ENCODE measurements at places on chromosomes 1 and 21.
A peak's percentile ranks its signal among the peaks of the same experiment; 100 is the strongest.

- DNase-seq = no peak
Measured at GRCh38 chr1:171748651-171749050, 6.8 kb upstream of the VAMP4 start.

DNA sequence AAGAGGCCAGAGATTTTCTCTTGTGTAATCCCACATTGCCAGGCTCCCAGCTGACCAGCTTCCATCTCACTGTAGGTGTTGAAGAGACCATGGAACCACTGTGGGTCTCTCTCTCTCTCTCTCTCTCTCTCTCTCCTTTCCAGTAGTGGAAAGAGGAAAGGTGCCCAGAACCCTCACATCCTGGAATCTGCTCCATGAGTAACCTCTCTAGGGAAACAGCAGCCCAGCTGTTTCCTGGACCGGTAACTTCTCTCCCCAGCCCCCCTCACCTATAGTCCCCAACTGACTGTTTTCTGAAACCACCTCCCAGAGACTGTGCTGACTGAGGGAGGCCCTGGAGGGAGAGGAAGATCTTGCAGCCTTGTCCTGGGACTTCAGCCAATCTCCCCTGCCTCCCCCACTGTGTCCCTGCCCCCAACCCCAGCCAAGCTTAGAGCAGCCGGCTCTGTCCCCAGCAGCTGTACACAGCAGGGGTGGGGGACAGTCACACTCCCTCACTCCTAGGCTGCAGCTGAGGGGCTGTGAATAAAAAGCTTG is 20.6 kb upstream of the SLC45A3 start:
- DNase-seq = no peak

- no peak for DNase-seq
Measured at GRCh38 chr1:213887842-213888241, 99.9 kb upstream of the PROX1 start.

- no peak for DNase-seq
Measured at GRCh38 chr1:185595835-185596667, 138.1 kb upstream of the HMCN1 start.

GRCh38 chr1:205599669-205600042 is 32.2 kb downstream of the ELK4 start:
- no peak for DNase-seq

- DNase-seq = no peak
Measured at GRCh38 chr1:114034567-114035303, 55.5 kb downstream of the OLFML3 start.

DNA sequence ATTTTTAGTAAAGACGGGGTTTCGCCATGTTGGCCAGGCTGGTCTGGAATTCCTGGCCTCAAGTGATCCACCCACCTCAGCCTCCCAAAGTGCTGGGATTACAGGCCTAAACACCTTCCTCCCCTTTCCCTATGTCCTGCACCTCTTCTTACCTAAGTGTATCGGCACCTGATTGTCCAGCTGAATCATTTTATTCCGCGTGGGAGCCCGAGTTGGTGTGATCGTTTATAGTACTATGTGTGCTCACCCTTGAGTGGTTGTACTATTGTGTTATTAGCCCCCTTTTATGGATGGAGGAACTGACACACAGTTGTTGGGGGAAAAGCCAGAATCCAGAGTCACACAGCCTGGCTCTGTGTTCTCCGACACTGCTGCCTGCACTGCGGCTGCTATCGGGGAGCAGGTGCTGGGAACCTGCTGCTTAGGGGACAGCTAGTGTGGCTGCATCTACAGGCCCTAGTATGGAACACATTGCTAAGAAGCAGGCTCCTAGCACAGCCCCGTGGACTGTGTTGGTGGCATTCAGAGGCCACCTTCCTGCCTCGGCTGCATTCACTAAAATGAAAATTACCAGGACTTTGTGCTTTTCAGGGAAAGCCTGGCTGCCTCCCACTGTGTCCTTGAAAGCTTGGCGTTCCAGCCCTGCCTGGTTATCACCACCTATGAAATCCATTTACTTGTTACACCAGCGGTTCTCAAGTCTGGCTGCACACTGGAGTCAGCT is 21.6 kb downstream of the ENO1 start:
- no peak for DNase-seq

- DNase-seq = peak; percentile 19
Measured at GRCh38 chr1:52402860-52403240, 1.4 kb downstream of the ORC1 start.

DNA sequence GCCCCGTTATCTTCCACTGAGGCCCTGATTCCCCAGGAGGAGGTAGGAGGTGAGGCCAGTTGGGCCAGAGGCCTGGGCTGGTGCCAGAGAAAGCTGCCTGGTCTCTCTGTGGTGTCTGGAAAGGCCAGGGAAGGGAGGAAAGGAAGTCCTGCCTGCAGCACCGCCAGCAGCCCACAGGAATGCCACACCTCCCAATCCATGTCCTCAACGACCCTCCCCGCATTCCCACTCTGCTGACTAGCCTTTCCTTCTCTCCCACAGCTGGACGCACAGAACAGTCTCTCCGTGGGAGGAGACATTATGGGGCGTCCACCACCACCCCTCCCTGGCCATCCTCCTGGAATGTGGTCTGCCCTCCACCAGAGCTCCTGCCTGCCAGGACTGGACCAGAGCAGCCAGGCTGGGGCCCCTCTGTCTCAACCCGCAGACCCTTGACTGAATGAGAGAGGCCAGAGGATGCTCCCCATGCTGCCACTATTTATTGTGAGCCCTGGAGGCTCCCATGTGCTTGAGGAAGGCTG is 18.0 kb downstream of the CSF1 start:
- DNase-seq = no peak

DNA sequence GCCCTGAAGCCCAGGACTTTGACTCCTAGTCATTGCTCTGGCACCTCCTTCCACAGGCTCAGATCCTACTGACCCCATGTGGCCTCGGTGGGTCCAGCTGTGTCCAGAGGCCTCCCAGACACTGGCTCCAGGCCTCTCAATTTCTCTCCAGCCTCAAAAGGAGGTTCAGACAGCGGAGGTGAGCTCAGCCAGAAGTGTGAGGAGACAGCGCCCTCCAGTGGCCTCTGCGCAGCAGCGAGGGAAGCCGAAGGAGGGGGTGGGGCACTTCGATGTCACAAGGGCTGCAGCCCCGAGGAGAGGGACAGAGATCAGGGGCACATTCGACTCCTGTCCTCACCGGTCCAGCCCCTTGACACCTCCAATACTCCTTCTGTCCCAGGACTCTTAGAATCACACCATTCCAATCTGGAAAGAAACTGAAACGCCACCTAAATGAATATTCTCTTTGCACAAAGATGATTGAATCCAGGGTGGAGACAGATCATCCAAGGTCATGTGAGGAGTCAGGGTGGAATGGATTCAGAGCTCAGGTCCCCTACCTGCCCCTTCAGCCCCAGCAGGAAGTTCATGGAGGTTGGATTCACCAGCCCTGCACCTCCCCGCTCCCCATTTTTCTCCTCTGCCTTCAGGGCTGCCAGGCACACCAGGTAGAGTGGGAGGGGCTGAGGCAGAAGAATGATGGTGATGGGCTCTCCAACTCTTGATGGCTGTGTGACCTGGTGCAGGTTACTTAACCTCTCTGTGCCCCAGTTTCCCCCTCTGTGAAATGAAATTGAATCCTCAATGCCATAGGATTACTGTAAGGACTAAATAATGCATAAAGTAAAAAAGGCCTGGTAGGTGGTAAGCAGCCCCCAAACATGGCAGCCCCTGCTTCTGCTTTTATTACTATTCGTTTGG is 34.8 kb upstream of the ZBTB40 start:
- peak; percentile 14 for DNase-seq

- DNase-seq = no peak
Measured at GRCh38 chr1:37318490-37318889, 155.9 kb upstream of the ZC3H12A start.

DNA sequence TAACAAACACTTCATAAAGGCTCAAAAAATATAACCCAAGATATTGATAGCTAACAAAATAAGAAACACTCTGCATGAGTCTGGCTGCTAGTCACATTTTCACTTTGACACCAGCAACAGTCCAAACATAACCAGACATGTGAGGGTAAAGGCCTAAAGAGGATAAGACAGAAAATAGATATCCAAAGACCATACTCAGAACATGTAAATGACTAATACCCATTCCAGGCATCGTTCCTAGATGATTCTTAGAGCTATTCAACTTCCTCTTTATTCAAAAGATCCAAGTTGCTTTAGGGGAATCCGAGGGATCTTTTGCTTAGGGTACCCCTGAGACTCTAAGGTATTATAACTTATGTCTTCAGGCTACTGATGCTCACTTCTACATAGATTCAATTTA is 5.1 kb downstream of the COL24A1 start:
- no peak for DNase-seq

- DNase-seq = no peak
Measured at GRCh38 chr1:226892524-226892875, 22.1 kb downstream of the PSEN2 start.

GRCh38 chr1:244937099-244937498 is 72.8 kb upstream of the HNRNPU start:
- DNase-seq = no peak

All from hematopoietic multipotent progenitor cell treated with erythropoietin and hydrocortisone succinate and interleukin-3 and kit ligand, for 17 days (in vitro differentiated cells).